ENCODE measurements at places on chromosomes 2 and 18. TPM values are rescaled to one million over a fixed set of nuclear protein-coding genes. Genes with fewer than 3 reads are reported as not detected.

DNA sequence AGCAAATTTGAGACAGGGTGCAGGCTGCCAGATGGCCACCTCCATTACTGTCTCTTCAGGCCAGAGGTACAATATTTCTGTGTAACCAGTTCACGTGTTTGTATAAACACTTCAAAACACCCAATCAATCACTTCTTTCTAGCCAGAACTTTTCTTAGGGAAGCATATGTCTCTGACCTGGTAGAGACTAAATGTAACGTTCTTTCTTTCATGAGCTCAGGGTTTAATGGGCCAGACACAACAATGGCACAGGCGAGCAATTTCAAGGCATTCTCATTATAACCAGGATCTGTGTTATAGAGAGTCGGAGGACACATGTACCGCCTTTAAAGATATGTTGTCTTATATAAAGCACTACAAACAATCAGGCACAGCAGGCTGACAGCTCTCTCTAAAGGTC is 1846.4 kb upstream of the PIK3C3 start:
- DNase-seq, result no peak

The GCG gene
- total RNA-seq, result not detected

DNA sequence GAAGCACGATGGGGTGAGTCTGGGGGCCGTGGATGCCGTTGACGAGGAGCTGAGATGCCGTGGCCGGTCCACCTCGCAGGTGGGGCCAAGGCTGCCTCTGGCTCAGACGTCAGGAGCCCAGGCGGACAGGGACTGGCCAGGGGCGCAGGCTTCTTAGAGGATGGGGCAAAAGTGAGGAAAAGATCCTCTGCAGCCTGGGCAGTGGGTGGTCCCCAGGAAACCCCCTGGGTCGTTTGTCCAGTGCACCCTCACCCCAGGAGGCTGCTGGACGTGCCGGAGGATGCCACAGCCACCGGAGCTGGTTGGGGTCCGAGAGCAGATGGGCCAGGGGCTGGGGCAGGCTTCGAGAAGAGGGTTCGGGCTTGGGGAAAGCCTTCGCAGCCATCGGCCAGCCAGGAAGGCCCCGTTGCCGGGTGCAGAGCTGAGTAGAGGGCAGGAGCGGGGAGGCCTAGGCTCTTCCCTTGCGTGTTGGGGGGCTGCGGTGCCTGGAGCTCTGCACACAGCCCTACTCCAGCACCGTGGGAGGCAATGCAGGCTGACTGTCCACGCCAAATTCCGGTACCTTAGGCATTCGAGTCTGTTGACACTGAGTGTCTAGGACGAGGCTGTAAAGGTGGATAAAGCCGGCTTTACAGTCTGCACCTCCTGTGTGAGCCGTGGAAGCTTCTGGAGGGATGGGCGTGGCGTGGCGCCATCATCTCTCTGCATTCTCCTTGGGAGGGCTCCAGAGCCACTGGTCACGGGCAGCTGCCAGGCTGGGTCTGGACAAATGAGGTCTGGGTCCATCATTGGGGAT is 18.8 kb downstream of the GPC1 start:
- DNase-seq, result no peak

DNA sequence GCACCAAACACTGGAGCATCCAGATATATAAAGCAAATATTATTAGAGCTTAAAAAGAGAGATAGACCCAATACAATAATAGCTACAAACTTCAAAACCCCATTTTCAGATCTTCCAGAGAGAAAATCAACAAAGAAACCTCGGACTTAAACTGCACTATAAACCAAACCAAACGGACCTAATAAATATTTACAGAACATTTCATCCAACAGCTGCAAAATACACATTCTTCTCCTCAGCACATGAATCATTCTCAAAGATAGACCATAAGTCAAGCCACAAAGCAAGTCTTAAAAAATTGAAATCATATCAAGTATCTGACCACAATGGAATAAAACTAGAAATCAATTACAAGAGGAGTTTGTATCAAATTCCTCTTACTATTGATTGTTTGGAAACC is 140.2 kb upstream of the OTOS start:
- no peak for DNase-seq

DNA sequence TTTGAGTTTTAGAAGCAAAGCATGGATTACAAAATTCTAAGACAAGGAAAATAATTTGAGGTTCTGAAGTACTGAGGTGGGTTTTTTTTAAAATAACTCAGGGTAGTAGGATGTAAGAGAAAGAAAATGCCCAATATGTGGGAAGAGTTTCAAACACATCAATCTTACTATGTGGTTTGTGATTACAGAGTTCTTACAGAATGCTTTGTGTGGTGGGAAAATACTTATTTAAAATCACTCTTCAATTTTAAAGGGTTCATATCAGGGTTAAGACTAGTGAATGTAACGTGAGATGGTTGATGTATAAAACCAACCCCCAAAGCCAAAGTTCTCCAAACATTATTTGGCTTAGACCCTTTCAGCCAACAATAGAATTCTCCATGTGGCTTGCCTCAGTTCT is 173.5 kb downstream of the UBE2E3 start:
- DNase-seq, result no peak

The TEKT4 gene
- 0.32 TPM for total RNA-seq

The GALNT3 gene
- 0.27 TPM for total RNA-seq

DNA sequence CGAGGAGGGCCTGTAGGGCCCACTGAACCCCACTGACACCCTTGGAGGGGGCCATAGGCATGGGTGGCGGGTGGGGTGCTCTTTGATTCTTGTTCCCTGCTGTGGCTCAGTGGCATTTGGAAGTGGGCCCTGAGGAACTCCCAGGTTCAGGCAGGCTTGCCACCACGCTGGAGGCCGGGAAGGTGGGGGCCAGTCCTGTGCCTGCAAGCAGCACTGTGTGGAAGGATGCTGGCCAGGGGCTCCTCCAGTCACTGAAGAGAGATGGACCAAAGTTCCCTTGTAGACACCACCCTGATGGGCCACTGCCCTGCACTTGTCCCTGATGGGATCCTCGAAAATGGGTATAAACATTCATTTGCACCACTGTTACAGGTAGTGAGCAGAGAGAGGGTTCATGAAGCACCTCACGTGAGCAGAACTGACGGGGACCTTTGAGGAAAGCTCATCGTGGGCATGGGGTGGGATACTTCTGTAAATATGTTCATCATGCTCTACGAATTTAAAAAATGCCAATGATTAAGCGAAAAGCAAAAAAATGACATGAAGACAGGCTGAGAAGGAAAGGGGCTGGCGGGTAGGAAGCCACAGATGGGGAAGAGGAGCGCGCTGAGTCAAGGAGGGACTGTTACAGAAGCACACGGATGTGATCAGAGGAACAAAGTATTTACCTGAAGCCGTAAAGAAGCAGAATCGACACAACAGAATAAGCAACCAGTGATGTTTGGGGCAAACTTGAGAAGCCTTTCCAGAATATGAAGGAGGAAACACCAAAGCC is 45.2 kb upstream of the ASB1 start:
- no peak for DNase-seq

DNA sequence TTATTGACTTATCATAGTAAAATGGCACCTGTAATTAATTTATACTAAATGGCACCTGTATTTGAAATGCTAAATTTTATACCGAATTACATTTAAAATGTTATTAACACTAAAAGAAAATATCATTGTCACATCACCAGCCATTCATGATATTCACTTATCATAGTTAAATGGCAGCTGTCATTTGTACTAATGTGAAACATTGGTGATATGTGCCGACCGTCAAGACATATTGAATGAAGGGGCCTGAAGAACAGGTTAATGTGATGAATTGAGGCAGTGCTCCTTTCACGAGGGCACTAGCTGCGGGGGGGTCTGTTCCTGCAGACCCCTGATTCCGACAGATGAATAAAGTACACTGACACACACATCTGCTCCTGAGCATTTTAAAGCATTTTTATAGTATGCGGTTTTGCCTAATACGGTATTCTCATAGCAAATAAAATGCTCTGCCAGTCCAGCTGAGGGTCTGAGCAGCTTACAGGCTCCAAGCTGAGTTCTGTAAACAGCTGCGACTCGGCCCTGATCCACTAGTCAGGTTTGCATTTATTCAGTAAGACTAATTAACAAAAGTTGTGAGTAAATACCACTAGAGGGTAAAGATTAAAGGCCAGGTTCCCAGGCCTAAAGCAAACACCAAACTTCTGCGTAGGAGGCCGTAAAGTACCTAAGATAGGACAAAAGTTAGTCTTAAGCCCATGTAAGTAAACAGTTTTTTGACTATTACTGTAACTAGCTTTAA is 593.4 kb upstream of the NETO1 start:
- no peak for DNase-seq

The IL36G gene
- not detected for total RNA-seq

DNA sequence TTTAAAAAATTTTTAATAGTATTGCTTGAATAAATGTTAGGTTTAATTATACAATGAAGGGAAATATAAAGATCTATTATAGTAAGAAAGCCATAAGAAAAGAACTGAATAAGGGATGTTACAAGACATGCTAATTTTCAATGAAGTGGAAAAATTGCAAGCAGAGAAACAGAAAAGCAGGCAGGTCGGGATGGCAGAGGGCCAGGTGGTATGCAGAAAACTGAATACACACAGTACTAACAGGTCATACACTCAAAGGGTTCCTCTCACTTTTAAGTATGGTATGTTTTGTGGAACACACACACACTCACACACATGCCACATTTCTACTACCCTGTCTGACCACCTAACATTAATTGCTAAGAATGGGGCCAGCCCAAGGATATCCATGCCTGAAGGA is 76.7 kb upstream of the DTNA start:
- DNase-seq, result no peak

The FAM124B gene
- 1.9 TPM for total RNA-seq

DNA sequence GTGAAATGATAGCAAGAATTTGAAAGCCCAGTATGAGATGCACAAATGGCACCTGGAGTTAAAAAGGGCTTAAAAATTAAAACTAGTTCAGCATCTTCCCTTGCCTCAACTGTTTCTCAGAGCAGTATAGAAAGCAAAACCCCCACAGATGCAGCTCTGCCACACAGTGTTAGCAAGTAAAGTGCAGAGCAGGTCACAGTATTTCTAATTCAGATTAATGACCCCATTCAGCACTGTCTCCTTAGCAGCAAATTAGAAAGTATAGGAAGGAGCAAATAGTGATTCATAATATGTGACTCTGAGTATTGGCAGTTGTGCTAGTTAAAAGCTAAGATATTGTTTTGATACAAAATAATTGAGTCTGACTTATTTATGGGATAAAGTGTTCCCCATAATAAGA is 73.8 kb upstream of the CCDC85A start:
- DNase-seq, result no peak

The UGT1A7 gene
- total RNA-seq, result not detected

GRCh38 chr2:69936906-69937305 is 22.0 kb downstream of the MXD1 start:
- DNase-seq, result no peak

DNA sequence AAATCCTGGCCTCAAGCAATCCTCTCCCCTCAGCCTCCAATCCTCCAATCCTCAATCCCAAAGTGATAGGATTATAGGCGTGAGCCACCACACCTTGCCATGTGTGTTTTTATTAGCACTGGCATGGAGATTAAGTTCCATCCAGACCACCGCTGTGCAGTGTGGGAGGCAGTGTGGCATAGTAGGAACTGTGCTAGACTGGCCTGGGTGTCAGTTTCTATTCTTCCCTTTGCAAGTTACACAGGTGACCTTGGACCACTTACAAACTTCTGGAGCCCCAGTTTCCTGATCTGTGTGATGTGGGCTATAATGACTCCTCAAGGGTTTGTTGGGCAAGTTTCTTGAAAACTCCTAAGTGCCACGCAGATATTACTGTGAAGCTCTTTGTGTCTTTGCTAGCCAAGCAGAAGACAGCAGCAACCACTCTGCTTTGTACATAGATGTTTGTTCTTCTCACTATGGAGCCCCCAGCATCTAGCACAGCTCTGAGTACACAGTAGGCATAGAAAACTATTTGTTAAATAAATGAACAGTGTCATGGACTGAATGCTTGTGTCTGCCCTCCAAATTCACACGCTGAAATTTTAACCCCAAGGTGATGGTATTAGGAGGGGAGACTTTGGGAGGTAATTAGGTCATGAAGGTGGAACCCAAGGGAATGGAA is 93.0 kb downstream of the LBH start:
- DNase-seq, result no peak

DNA sequence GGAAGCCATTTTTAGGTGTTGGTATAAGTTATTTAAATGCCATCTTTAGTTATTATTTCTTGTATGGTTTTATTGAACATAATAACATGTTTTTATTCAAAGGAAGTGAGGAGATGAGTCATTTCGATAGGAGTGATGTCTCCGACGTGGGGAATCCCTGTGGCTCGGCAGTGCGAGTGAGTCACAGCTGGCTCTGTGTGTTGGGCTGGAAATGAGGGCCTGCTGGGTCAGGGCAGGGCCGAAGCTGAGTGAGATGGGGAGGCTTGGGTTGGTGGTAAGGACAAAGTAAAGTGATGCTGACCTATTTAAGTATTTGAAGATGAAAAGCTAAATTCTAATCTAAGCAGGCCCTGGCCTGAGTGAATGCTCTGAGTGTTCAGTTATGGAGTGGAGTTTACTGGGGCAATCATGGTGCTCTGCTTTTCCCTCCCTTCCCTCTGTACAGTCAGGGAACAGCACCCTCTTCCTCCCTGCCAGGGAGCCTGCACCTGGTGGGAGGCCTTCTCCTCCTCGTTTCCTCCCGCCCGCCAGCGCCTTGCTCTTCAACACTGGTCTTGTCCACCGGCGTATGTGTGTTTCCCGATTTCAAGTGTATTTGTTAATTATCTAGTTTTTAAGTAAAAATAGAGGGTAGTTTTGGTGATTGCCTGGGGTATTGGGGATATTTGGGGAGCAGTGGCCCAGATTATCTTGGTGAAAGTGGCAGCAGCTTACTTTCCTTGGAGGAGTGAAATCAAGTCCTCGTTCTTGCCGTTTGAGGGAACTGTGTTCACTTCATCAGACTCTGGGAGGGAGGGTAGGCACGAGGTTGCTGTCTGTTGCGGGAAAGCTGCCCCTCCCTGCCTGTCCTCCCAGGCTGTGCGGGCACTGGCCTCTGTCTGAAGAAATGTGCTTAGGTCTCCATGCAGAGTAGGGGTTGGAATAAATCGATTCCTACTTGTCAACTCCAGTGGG is 157.0 kb downstream of the LDLRAD4 start:
- peak; percentile 83 for DNase-seq

The DHX57 gene
- 9.4 TPM for total RNA-seq

- no peak for DNase-seq
These were observed 58.5 kb downstream of the PKDCC start for GRCh38 chr2:42106257-42106816.

- DNase-seq, result peak; percentile 84
These were observed 23.2 kb upstream of the ZNF516 start for GRCh38 chr18:76518123-76518859.

DNA sequence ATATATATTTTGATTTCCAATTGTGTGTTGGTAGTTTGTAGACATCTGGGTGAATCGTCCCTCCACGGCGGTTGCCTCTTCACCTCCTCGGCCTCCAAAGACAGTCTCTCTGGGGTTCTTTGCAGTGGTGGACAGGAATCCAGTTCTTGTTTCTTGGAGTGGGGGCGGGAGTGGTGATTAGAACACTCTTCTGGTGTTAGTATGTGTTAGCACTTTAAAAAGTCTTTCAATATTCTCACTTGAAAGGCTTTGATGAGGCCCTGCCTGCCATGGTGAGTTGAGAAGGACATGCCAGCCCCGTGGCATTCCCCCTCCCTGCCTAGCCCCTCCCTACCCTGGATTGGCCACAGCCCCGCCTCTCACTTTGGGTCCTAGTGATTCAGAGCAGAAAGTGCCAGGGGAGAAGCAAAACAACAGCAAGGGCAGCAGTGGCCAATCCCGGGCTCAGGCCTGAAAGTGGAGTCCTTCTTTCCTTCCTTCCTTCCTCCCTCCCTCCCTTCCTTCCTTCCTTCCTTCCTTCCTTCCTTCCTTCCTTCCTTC is 316.8 kb upstream of the HS6ST1 start:
- peak; percentile 36 for DNase-seq

GRCh38 chr18:42530276-42530675 is 575.2 kb downstream of the PIK3C3 start:
- DNase-seq, result no peak
